ENCODE measurements at places on chromosomes 5 and 9.

DNA sequence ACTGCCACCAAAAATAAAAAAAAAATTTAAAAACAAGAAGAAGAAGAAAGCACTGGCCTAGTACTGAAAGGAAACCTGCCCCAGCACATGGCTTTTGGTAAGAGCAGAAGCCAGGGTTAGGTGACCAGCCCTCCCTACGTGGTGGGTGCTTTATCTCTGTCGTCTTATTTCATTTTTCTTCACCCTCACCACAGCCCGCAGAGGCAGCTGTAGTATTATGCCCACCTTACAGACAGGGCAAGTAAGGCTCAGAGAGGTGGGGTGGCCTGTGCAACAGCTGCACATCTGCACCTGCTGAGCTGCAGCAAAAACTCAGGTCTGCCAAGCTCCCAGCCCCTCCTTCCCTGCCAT is 140.8 kb upstream of the LMX1B start:
- DNase-seq = no peak

DNA sequence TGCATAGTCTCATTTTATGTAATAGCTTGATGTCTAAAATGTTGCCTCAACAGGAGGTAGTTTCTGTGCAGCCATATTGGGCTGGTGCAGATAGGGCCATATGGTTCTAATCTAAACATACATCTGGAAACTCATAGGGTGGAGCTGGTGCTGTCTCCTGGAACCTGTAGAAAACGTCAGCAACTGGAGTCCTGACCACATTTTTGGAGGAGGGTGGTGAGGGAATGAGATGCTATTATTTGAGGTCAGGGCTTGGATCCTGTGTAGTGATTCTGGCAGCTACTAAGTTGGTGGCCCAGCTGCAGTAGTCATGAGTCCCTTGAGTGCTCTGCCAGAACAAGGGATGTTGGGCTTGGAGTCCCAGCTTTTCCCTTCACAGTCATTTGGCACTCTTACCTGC is 14.1 kb downstream of the MAN2A1 start:
- DNase-seq = no peak

- no peak for DNase-seq
These were observed 373.3 kb downstream of the ARHGEF28 start for GRCh38 chr5:73999297-73999696.

- no peak for DNase-seq
These were observed 74.3 kb downstream of the TNC start for GRCh38 chr9:115043632-115044031.

- DNase-seq = no peak
These were observed 203.4 kb downstream of the GADD45G start for GRCh38 chr9:89808076-89808755.

All from fibroblast of lung (primary cell).